ENCODE measurements at places on chromosomes 1 and 21. TPM values are rescaled to one million over a fixed set of nuclear protein-coding genes. Genes with fewer than 3 reads are reported as not detected.

- no peak for DNase-seq
- H3K4me3 ChIP-seq: no peak overlapping the region
- H3K4me1 ChIP-seq: no peaks in the 10 kb centered on the region
- H3K27me3 ChIP-seq: no peaks in the 10 kb centered on the region
These were observed 59.5 kb downstream of the KCNK1 start for GRCh38 chr1:233673261-233673946.

GRCh38 chr1:247387565-247387964 lies 28.4 kb upstream of the NLRP3 start:
- H3K4me3 ChIP-seq: no peak overlapping the region
- no peaks in the 10 kb centered on the region for H3K36me3 ChIP-seq

DNA sequence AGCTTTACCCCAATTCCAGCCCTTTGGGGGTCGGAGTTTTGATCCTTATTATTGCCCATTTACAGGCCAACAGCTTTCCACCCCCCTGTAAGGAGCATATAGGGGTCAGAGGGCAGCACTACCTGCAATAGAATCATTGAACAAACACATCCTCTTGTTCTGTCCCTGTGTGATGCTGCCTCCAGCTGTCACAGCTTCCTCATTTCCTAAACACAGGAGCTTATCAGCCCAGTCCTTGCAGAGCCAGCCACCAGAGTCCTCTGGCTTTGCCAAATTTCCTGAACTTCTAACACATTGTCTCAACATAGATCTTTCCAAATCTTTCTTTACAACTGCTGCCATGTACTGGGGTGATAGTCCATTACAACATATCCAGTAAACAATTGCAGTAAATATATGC lies 32.8 kb upstream of the PTBP2 start:
- no peak for DNase-seq
- H3K27me3 ChIP-seq: no peaks in the 10 kb centered on the region
- no peaks in the 10 kb centered on the region for H3K36me3 ChIP-seq

DNA sequence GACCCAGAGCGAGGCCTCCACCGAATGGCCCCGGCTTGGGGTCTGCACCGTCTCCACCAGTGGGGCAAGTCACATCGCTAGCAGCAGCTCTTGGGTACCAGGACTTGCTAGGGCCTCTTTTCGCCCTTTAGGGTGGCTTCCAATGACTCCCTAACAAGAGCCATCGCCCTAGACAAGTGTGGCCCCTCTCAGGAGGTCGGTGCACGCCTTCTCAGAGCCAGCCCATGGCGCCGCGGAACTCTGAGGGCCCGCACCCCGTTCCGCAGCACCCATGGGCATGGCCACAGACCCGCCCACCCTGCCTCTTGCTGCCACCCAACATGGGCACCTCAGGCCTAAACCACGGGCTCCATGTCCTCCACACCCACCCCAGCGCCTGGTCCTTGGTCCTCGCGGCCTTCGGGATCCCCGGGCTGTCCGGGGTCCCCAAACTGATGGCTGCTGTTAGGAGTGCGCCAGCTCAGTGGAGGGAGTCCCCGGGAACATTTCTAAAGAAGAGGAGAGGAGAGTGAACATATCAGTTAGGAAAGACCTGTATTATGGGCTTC lies 3.2 kb upstream of the CACNA1S start:
- H3K4me1 ChIP-seq: no peaks in the 10 kb centered on the region
- no peak for DNase-seq
- peak overlapping the region; percentile 66 for H3K4me3 ChIP-seq
- no peak overlapping the region for H3K27ac ChIP-seq
- H3K27me3 ChIP-seq: no peaks in the 10 kb centered on the region
- H3K36me3 ChIP-seq: no peaks in the 10 kb centered on the region

DNA sequence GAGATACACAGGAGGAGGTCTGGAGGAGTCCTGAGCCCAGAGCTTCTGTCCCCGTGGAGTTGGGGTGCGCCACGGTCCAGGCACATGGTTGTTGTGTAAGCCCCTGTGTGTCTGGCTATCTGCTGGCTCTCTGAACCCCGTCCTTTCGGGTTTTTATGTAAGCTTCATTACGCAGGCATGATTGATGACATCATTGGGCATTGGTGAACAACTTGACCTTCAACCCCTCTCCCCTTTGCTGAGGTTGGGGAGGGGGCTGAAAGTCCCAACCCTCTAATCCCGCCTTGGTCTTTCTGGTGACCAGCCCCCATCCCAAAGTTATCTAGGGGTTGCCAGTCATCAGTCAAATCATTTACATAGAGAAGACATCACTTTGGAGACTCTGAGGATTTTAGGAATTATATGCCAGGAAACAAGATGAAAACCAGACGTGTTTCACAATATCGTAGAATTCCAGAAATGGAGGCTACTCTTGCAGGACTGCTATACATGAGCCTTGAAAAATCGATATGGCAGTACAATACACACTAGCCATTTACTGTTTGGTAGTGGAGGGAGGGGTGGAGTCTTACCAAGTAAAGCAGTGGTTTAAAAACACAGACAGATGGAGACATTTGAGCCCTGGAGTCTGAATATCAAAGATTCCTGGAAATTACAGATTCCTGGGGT lies 69.8 kb upstream of the SCAF4 start:
- H3K4me1 ChIP-seq: no peaks in the 10 kb centered on the region
- H3K36me3 ChIP-seq: no peaks in the 10 kb centered on the region
- no peak overlapping the region for H3K27ac ChIP-seq

DNA sequence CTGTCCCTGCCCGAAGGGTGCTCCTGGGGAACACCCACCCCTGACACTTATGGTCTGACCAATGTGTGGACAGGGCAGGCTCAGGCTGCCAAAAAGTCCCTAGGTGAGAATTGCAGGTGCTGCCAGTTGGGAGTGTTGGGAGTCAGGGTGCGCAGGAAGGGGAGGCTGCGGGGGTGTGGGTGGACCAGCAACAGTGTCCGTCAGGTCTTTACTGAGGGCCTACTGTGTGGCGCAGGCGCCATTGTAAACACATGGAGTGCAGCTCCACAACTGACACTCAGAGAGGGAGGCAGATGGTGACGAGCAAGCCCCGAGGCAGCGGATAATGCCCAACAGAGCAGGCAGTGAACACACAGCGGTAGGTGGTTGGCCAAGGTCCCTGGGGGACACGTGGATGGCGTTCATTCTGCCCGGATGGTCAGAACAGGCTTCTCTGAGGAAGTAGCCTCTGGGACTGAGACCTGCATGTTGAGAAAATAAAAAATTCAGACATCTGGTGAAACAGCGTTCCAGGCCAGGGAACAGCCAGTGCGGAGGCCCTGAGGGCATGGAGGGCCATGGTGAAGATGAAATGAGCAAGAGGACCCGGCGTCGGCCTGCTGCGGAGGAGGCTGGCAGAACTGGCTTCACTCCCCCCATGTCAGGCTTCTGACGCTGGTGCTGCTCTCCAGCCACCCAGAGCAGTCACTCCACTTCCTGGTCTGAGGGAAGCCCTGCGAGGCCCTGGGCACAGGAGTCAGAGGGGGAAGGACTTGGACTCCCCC lies 136.2 kb upstream of the ZBTB40 start:
- H3K36me3 ChIP-seq: no peaks in the 10 kb centered on the region
- H3K27me3 ChIP-seq: peaks cover 20% of the 10 kb centered on the region
- no peak for DNase-seq
- H3K4me3 ChIP-seq: no peak overlapping the region

AK5 gene
- total RNA-seq: not detected

TMPRSS3 gene
- not detected for total RNA-seq

AXDND1 gene
- not detected for total RNA-seq

All from ascending aorta (tissue), 2 donors.